Stimulated activated CD8-positive, alpha-beta memory T cell treated with anti-CD3 and anti-CD28 coated beads, Interleukin-7, amount 100 ng/mL, for 24 hours (primary cell): ENCODE measurements at places on chromosomes 11 and 22.

DNA sequence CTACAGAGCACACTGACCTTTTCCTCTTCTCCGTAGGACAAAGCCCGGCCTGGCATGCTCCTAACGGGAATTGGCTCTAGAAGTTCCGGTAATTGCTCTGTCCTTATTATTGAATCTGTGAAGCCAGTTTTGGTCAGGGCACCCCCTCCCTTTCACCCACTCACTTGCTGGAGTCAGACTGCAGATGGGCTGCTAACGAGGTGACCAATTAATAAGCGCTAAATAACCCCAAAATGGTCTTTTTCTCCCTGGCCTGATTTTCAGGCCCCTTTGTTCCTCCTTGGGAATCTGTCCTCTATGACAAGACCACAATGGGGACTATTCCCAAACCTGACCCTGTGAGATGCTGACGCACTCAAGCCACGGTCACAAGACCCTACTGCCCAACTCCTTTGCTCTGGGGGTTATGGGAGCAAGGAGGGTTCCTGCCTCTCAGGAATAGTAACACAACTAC, 610.0 kb upstream of the CADM1 start:
- DNase-seq, result no peak

DNA sequence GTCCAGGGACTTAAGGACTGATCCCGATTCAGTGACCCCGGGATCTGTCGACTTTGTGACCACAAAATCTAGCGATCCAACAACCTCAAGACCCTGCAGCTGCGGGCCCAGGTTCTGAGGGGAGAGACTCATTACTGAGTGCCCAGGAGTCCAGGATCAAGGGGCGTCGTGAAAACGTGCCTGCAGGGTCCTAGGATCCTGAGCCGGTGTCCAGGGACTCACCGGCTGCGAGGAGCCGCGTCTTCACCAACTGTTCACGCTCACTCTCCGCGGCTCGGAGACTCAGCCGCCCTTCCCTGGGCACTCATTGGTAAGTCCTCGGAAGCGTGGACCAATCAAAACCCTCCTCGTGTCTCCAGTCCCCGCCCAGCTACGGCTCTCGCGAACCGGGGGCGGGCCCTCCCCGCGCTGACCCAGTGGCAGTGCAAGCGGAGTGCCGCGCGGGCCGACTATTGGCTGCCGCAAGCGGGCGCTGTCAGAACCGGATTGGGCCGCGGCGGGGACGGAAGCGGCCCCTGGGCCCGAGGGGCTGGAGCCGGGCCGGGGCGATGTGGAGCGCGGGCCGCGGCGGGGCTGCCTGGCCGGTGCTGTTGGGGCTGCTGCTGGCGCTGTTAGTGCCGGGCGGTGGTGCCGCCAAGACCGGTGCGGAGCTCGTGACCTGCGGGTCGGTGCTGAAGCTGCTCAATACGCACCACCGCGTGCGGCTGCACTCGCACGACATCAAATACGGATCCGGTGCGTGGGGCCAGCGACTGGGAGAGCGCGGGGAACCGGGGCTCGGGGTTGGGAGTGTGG, at the start of gene SDF2L1:
Gene SDF2L1 (plus strand): TSS at position 514 of the 795 bp plus-strand sequence. CDS start 35 bp downstream, at position 549.
- peak; percentile 94 for DNase-seq

DNA sequence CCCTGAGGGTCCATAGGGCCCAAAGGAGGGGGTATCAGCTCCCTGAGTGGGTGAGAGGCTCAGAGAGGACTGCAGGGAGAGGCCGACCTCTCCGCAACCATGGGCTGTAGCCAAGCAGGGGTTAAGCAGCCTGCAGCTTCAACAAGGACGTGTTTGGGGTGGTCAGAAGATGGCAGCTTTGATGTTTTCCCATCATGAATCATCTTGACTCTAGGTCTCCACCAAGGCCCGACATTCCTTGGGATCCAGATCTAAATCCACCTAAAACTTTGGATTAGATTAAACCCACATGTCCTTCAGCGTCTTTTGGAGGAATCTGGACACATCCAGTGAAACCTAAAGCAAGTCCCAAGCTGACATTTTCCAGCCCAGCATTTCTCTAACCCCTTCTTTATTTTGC, 19.8 kb downstream of the FBLN1 start:
- DNase-seq, result no peak

- no peak for DNase-seq
Measured at GRCh38 chr11:32375826-32376225, 59.5 kb downstream of the WT1 start.

- peak; percentile 8 for DNase-seq
Measured at GRCh38 chr11:78646564-78647185, 72.0 kb upstream of the NARS2 start.

DNA sequence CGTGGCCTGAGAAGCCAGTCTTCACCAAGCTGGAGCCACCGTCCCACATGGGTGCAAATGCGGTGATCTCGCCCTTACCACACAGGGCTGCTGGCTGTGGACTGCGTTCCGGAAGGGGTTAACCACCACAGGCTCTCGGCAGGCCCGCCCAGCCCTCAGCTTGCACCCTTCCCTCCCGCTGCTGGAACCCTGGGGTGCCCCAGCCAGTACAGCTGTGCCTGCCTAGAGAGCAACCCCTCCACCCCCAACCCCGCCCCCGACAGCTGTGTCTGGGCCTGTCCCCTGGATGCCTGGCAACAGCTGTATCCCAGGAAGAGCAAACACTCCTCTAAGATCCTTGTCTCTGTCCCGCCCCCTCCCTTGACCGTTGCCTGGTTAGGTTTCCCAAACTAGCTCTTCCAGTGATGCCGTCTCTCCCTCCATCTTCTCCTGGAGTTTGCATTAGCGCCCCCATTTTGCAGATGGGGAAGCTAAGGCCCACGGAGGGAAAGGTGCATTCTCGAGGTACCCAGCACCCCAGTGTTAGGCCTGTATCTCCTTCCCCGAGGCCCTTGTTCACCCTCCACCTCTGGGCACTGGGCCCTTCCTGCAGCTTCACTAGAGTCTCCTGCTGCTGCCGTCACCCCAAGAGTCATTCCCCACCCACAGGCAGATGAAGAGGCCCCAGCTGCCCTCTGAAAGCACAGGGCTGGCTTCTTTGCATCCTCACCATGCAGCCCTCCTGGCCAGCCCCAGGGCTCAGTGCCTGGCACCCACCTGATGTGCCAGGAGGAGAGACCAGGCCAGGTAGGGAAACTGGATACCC, 12.6 kb upstream of the COX8A start:
- DNase-seq, result no peak

GRCh38 chr22:27348634-27349033, 452.9 kb downstream of the MN1 start:
- no peak for DNase-seq

DNA sequence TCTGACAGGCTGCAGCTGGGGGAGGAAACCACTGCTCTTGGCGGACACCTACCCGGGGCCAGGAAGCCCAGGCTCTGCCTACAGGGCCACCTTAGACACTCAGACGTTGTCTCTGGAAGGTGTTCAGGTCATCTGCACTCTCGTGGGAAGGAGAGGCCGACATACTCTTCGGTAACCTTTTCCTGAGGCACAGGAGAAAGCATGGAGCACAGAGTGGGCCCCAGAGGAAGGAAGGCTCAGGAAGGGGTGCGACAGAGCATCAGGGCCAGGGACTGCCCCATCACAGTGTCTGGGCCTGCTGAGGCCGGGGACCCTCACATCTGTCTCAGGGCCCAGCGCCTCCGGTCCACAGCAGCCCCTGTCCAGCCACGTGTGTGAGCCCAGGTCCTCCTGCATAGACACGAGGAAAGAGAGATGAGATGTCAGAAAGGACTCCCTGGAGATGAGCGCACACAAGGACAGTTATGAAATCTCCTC, 18.2 kb upstream of the TUB start:
- no peak for DNase-seq

- DNase-seq, result no peak
Measured at GRCh38 chr11:70313945-70314344, 43.5 kb downstream of the PPFIA1 start.

- DNase-seq, result no peak
Measured at GRCh38 chr11:116984186-116984585, 114.0 kb downstream of the SIK3 start.

DNA sequence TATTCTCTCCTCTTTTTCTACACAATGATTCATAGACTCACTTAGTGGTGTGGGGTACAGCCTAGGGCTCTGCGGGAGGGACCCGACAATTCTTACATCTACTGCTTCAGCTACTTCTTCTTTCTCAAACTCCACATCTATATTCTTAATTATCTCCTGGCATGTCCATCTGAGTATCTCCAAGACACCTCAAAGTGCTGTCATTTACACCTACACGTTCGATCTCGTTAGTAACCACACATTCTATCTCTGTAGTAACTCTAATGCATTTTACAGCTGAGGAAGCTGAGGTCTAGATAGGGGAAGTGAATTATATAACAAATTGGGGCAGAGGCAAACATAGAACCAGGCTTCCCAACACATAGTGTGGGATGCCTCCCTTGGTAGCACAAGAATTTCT, 27.7 kb upstream of the RRM1 start:
- no peak for DNase-seq
